ENCODE measurements at places on chromosomes 6 and 20. TPM values are rescaled to one million over a fixed set of nuclear protein-coding genes. Genes with fewer than 3 reads are reported as not detected.

DNA sequence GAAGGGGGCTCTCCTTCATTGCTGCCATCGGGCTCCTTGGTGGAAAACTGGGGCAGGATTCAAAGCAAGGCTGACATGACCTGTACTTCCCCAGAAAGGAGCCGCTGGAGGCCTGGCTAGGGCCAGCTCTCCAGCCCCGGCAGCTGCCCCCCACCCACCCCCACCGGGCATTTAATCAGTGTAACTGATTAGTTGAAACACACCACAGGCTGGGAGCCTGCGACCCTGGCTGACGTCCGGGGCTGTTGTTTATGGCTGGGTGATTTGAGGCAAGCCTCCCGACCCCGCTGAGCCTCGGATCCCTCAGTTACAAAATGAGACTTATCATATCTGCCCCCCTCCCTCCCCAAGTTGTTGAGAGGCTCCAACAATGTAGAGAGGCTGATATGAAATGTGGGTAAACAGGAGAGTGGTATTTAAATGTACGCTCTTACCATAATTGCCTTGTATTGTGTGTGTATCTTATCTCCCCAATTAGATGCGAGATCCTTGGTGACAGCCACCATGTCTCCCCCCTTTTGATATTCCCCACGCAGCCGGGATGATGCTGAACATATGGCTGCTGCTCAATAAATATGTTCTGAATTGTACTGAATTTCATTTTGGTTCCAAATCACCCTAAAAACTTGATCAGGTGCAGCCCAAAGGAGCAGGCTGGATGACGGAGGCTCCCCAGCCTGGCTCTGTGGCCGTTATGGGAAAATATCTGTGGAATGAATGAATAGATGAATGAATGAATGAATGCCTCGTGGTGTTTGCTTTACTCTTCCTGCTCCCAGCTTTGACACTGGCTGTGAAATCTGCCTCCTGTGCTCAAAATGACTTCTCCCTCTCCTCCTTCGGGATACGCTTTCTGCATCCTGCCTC, 31.8 kb upstream of the APCDD1L start:
- peaks cover 29% of the 10 kb centered on the region for H3K27me3 ChIP-seq
- H3K4me1 ChIP-seq = peaks cover 48% of the 10 kb centered on the region
- H3K36me3 ChIP-seq = no peaks in the 10 kb centered on the region
- DNase-seq = peak; percentile 22
- no peak overlapping the region for H3K27ac ChIP-seq

- no peaks in the 10 kb centered on the region for H3K27me3 ChIP-seq
- H3K4me1 ChIP-seq = peaks cover 9% of the 10 kb centered on the region
- no peak overlapping the region for H3K27ac ChIP-seq
Measured at GRCh38 chr6:156630613-156631302, 146.4 kb upstream of the ARID1B start.

Gene TNNC2
- not detected for total RNA-seq

Gene C20orf204
- 7.4 TPM for total RNA-seq

DNA sequence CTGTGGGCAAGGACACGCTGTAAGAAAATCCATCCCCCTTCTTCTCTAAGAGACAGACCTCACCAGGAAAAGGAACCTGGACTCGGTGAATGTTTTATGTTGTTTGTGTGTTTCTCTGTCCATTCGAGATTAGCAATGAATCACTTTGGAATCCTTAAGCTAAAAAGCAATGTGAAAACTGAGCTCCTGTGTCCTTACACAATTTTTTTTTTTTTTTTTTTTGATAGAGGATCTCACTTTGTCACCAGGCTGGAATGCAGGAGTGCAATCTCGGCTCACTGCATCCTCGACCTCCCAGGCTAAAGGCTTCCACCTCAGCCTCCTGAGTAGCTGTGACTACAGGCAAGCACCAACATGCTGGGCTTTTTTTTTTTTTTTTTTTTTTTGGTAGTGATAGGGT, 32.1 kb downstream of the BFSP1 start:
- no peak overlapping the region for H3K4me3 ChIP-seq
- no peaks in the 10 kb centered on the region for H3K4me1 ChIP-seq
- no peak overlapping the region for H3K27ac ChIP-seq
- H3K27me3 ChIP-seq = no peaks in the 10 kb centered on the region
- H3K36me3 ChIP-seq = no peaks in the 10 kb centered on the region
- DNase-seq = peak; percentile 4

Gene BEND6
- total RNA-seq = 1.3 TPM

- no peaks in the 10 kb centered on the region for H3K4me1 ChIP-seq
- peaks cover 16% of the 10 kb centered on the region for H3K27me3 ChIP-seq
- no peak overlapping the region for H3K27ac ChIP-seq
- H3K36me3 ChIP-seq = no peaks in the 10 kb centered on the region
- no peak for DNase-seq
Measured at GRCh38 chr20:12882832-12883506, 125.8 kb upstream of the SPTLC3 start.

DNA sequence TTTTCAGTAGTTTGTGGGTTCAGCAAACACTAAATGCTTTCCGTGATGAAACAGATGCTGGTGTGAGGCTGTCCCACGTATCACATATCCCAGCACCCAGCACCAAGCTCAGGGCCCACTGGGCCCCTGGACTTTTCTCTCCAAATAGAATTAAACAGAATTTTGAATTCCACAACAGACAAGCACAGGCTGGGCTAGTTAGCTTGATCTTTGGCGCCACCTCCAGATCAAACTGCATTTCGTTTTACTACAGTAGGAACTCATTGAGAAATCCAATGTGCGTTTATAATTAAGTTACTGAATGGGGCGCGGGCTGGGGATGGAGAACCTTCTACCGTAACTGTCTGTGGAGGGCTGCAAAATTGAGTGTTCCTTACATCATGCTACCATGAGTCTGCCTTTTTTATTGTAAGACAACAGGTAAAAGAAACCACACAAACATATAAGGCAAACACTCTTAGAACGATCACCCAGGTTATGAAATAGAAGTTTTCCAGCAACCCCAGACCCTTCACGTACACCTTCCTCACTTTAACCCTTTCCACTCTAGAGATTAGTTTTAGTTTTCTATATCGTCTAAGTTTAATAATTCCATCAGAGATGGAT, 107.8 kb downstream of the ZFP64 start:
- peaks cover 25% of the 10 kb centered on the region for H3K36me3 ChIP-seq
- H3K27me3 ChIP-seq = no peaks in the 10 kb centered on the region
- H3K27ac ChIP-seq = no peak overlapping the region
- DNase-seq = no peak

Gene KCNB1
- 0.95 TPM for total RNA-seq

DNA sequence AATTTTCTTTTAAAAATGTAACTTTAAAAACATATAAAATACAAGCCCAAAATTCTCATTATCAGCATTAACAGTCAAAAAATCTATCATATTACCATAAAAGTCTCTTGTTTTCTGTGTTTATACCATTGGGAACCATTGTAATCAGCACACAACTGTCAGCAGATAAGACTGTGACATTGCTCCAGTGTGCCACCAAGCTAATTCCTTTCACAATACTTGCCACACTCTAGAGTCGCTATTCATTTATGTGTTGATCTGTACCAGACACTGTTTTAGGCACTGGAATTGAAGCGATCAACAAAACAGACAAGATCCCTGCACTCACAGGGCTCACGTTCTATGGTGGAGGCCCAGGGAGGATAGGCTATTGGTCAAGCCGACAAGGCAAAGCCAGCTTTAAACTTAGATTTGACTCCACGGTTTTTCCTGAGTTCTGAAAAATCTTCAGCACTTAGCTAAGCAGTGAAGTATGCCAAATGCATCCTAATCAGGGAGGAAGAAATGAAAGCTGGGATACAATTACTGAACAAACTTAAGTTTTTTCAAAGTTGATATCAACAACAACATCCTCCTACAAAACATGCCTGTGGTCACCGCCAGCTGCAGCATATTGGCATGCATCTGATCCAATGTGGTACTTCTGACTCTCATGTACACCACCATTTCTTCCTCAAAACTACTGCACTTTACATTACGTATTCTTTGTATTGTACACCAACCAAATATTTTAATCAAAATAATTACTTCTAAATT, 60.5 kb downstream of the GMDS start:
- no peaks in the 10 kb centered on the region for H3K27me3 ChIP-seq
- H3K36me3 ChIP-seq = no peaks in the 10 kb centered on the region
- no peak for DNase-seq
- H3K4me3 ChIP-seq = no peak overlapping the region

DNA sequence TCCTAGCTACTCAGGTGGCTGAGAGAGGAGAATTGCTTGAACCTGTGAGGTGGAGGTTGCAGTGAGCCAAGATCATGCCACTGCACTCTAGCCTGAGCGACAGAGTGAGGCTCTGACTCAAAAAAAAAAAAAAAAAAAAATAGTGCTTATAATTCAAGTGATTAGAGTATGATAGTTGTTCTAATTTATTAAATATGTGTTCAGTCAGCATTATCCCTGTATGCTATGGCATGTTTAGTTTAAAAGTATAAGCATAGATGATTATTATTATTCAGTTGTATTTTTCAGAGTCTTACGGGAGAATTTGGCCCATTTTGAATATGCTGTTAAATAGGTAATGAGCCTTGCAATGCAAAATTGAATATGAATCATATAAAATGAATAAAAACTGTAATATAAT, 64.8 kb downstream of the UBR2 start:
- no peaks in the 10 kb centered on the region for H3K27me3 ChIP-seq
- no peak overlapping the region for H3K4me3 ChIP-seq
- no peak for DNase-seq

- H3K36me3 ChIP-seq = peaks cover 8% of the 10 kb centered on the region
- DNase-seq = peak; percentile 57
- no peak overlapping the region for H3K27ac ChIP-seq
- H3K4me3 ChIP-seq = no peak overlapping the region
- no peaks in the 10 kb centered on the region for H3K27me3 ChIP-seq
Measured at GRCh38 chr20:31803552-31804291, 15.4 kb upstream of the MYLK2 start.

Gene SCP2D1
- total RNA-seq = not detected

- H3K4me3 ChIP-seq = no peak overlapping the region
- H3K27ac ChIP-seq = no peak overlapping the region
- DNase-seq = no peak
- no peaks in the 10 kb centered on the region for H3K27me3 ChIP-seq
- H3K4me1 ChIP-seq = no peaks in the 10 kb centered on the region
Measured at GRCh38 chr6:160239929-160240690, 18.5 kb downstream of the SLC22A2 start.

- H3K4me1 ChIP-seq = peaks cover 23% of the 10 kb centered on the region
- peaks cover 6% of the 10 kb centered on the region for H3K27me3 ChIP-seq
- no peak overlapping the region for H3K4me3 ChIP-seq
- H3K27ac ChIP-seq = no peak overlapping the region
- DNase-seq = no peak
Measured at GRCh38 chr20:62663145-62664018, 21.1 kb downstream of the SLCO4A1 start.

Gene SEMG1
- total RNA-seq = not detected

- H3K27ac ChIP-seq = no peak overlapping the region
- DNase-seq = no peak
Measured at GRCh38 chr20:53512076-53512475, 81.6 kb downstream of the ZNF217 start.

Gene POU3F2
- 1.4 TPM for total RNA-seq

GRCh38 chr6:169371344-169372127, 117.9 kb upstream of the THBS2 start:
- no peak overlapping the region for H3K4me3 ChIP-seq
- DNase-seq = no peak
- no peaks in the 10 kb centered on the region for H3K27me3 ChIP-seq

Gene GPR63
- total RNA-seq = 4.2 TPM

Gene SLC26A8
- not detected for total RNA-seq

DNA sequence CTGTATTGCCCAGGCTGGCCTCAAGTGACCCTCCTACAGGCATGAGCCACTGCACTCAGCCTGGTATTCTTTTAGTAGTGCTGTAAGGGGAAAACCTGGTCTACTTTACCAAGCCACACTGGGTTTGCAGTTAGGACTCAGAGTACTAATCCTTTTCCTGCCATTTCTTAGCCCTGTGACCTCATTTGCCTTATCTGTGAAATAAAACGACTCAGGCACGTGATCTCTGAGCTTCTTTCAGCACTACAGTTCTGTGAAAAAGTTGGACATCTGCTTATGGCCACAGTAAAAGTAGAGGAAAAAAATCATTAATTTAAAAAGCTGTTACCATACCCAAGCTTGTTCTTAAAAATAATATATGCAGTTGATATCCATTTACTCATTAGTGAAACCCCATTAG, 1007.5 kb downstream of the KIF16B start:
- peaks cover 28% of the 10 kb centered on the region for H3K4me1 ChIP-seq
- no peak for DNase-seq
- no peaks in the 10 kb centered on the region for H3K36me3 ChIP-seq
- H3K27ac ChIP-seq = no peak overlapping the region
- H3K4me3 ChIP-seq = no peak overlapping the region

Gene RCAN2
- total RNA-seq = 6.9 TPM

Gene NXT1
- total RNA-seq = 25.7 TPM

- no peaks in the 10 kb centered on the region for H3K27me3 ChIP-seq
- peaks cover 53% of the 10 kb centered on the region for H3K36me3 ChIP-seq
- no peaks in the 10 kb centered on the region for H3K4me1 ChIP-seq
- no peak for DNase-seq
- H3K4me3 ChIP-seq = no peak overlapping the region
Measured at GRCh38 chr6:148530976-148531375, 188.3 kb downstream of the SASH1 start.

Gene TP53TG5
- not detected for total RNA-seq

Gene SCGN
- total RNA-seq = 47.1 TPM

DNA sequence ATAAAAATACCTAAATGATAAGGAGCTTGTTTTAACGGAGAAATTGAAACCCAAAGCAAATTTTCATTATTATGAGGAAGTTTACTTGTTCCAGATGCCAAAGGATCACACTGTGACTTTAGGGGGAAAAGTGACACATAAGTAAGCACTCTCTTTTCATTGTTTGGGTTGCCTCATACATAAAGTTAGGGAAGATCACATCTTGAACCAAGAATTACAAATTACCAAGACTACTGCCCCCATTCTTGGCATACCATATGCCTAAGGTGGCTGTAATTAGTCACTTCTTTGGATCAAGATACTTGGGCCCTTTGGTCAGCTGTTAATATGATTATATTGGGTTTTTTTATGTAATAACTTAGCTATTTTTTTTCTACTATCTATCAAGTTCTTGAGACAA, 269.0 kb downstream of the COL12A1 start:
- H3K4me1 ChIP-seq = peaks cover 8% of the 10 kb centered on the region
- H3K4me3 ChIP-seq = no peak overlapping the region
- no peak for DNase-seq

GRCh38 chr6:69866770-69867638, 648 bp downstream of the COL19A1 start:
- H3K36me3 ChIP-seq = no peaks in the 10 kb centered on the region
- H3K4me1 ChIP-seq = peaks cover 14% of the 10 kb centered on the region
- H3K4me3 ChIP-seq = peak overlapping the region; percentile 91
- DNase-seq = peak; percentile 77

- H3K4me1 ChIP-seq = no peaks in the 10 kb centered on the region
- no peaks in the 10 kb centered on the region for H3K27me3 ChIP-seq
- H3K4me3 ChIP-seq = no peak overlapping the region
- H3K27ac ChIP-seq = no peak overlapping the region
- DNase-seq = no peak
Measured at GRCh38 chr6:34650823-34651222, 45.7 kb downstream of the ILRUN start.

Gene JAG1
- total RNA-seq = 58.4 TPM

Measured in type B pancreatic cell (in vitro differentiated cells).